ENCODE measurements at places on chromosomes 2 and 18.

DNA sequence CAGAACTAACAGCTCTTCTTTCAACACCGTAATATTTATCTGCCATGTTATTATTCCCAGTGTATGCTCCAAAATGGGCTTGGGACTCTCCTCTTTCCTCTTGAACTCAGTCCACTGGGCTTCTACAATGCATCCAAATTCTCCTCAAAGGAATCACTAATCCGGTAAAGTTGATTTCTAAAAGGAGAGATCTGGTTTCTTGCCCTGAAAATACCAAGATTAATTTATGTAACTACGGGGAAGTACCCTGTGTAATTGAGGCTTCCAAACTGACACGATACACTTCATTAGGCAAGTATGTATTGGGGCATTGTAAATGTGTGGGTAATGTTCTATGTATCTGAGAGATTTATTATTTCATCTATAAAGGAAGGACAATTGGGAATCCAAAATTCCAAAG lies 5.7 kb downstream of the NCKAP5 start:
- DNase-seq = no peak

- DNase-seq = no peak
Observed at GRCh38 chr2:6163932-6164331, 471.7 kb downstream of the SOX11 start.

DNA sequence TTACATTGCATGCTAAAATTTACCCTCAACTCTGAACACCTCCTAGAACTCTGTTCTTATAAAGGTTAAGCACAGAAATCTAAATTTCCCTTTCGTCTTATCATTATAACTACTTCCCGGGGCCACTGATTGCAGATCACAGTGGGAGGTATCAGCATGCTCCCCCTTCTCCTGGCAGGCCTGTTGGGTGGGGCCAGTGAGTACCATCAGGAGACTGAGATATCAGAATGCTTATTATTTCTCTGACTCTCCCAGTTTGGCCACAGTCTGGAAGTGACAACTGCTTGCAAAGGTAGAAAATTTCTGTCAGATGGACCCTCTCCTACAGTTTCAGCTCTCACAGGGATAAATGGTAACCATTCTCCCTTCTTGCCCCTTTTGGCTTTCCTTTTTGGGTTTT lies 62.6 kb downstream of the DSEL start:
- no peak for DNase-seq

DNA sequence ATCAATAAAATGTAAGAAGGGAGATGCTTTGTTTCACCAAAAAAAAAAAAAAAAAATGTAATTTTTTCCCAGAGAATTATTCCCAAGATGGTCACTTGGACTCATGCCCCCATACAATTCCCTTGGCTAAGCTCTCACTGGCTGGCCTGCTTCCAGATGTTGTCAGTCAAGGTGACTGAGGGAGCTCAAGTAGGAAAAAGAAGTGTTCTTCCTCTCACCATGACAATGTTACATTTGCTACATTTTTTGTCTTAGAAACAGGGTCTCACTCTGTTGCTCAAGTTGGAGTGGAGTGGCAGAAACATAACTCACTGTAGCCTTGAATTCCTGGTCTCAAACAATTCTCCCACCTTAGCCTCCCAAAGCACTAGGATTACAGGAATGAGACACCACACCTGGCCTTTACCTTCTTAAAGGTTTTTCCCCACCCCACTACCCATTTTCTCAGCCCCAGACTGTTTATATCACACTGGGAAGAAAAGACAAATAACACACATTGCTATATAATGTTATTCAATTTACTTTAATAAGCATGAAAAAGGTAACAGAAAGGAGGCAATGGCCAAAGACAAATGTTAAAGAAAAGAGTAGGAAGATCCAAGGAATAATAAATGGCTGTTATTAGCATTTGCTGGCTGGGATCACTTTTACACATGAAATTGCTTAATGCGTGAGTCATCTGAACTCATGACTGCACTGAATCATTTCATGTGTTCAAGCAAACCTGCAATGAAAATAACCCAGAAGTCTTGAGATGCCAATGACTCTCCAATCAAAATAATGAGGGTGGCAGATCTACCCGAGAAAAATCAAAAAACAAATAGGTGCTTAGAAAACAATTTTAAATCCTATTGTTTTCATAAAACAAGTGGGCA lies 45.2 kb downstream of the ACVR1 start:
- DNase-seq = no peak

DNA sequence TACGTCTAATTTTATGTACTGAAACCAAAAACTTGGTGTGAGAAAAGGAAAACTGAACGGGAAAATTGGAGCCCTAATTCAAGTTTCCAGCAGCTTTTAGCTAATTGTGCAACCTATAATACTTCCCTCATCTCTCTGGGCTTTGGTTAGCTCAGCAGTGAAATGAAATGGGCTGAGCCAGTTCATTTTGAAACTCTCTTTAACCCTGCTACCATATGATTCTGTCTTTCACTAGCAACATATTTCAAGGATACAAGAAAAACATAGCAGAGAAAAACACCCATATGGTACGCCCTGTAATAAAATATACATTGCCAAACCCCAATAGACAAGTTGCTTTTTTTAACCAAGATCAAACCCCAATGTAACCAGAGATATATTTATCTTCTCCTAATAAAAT lies 799 bp downstream of the SYT4 start:
- DNase-seq = no peak

- no peak for DNase-seq
Observed at GRCh38 chr2:15034246-15034645, 401.7 kb downstream of the LRATD1 start.

GRCh38 chr2:69013142-69013839 lies at the start of gene ANTXR1:
Gene ANTXR1 (plus strand): TSS chr2:69013179. CDS start chr2:69013500, 321 bp downstream.
- DNase-seq = peak; percentile 13

DNA sequence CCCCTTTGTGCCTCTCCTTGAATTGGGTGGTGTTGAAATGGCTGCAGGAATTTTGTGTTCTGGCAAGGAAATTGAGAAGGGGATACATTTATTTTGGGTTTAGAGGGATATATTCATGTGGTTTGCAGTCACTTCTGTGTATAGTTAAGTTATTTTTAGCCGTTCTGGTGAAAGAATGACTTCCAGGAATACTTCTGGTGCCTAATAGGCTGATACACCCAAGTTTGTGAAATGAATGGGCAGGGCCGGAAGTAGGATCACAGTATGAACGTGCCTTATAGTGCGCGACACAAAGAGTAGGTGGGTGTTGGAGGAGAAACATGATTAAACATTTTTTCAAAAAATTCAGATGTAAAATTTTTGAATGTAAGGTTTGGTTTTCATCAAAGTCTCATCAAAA lies 168.6 kb upstream of the ATP5MC3 start:
- no peak for DNase-seq

DNA sequence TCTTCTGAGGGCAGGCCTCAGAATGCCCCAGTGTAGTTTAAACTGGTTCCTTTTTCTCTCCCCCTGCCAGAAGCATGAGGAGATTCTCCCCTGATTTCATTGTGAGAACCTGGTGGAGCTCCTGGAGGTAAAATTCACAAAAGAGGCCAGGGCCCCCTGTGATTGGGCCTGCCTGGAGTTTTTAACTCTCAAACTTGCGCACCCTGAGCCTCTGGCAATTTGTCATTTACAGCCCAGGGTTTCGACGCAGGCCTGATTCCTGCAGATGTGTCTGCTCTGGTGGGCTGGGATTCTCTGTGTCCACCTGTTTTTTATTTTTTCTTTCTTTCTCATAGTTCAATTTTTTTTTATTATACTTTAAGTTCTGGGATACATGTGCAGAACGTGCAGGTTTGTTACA lies 157.9 kb downstream of the ASB1 start:
- no peak for DNase-seq

GRCh38 chr18:44841221-44841620 lies 160.5 kb downstream of the SETBP1 start:
- no peak for DNase-seq

DNA sequence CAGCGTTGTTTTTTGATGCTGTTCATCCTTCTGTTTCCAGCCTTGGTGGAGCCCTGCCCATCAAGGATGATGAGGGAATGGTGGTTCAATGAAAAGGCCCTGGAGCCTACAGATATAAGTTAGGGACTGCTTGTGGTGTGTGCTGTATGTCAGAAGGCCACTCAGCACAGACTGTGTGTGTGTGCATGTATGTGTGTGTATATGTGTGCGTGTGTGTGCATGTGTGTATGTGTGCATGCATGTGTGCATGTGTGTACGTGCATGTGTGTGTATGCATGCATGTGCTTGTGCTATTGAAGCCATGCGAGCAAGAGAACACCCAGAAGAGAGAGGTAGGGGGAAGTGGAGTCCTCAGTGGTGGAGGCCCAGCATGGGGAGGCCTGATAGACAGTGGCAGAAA lies 304.9 kb downstream of the CYP26B1 start:
- no peak for DNase-seq

DNA sequence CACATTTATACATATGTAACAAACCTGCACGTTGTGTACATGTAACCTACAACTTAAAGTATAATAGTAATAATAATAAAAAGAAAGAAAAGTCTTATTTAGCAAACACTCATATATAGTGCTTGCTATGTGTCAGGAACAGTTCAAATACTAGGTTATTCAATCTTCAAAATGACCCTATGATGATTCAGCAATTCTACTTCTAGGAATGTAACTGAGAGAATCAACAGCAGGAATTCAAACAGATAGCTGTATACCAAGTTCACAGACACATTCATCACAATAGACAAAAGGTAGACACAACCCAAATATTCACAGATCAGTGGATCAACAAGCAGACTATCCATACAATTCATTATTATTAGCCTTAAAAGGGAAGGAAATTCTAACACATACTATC lies 69.5 kb downstream of the MYO5B start:
- DNase-seq = no peak

DNA sequence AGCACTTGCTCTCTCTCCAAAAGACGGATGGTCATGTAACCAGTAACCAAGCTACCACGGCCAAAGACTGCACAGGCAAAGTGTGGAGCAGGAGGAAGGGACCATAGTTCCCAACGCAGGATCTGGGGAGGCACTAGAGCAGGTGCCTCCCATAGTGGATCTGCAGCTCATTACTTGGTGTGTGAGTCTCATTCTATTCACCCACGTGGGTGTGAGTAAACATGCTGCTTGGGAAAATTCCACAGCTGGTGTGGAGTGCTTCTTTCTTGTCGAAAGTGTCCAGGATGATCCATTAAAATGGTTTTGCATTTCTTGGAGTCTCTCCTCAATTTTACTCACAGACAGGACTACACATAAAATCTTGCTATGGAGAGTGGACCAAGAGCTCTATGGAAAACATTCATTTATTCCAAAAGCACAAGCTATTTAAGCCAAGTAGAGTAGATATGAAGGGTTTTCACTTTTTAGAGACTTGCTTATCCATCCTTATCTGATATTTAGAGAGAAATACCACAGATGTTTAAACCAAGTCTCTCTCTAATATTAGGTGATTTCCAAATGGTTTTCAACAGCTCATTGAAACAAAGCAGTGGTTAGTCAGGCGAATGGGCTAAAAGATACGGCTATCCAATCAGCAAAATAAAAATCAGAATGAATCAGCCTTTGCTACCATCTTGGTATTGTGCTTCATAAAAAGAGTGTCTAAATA lies 104.3 kb upstream of the CCDC195 start:
- DNase-seq = no peak

- no peak for DNase-seq
Observed at GRCh38 chr18:45165176-45165713, 450.0 kb upstream of the SLC14A2 start.

- DNase-seq = no peak
Observed at GRCh38 chr2:73034661-73035375, 36.7 kb downstream of the SFXN5 start.

DNA sequence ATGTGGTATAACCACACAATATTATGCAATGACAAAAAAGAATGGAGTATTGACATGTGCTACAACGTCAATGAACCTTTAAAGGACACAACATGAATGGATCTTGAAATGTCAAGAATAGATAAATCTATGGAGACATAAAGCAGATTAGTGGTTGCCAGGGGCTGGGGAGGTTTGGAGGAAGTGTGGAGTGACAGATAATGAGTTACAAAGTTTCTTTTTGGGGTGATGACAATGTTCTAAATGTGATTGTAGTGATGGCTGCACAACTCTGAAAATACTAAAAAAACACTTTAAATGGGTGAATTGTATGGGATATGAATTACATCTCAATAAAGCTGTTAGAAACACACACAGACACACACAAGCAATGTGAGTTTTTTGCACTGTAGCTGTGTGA lies 37.4 kb upstream of the C1D start:
- DNase-seq = no peak

GRCh38 chr2:153387203-153387602 lies 91.4 kb downstream of the RPRM start:
- no peak for DNase-seq

DNA sequence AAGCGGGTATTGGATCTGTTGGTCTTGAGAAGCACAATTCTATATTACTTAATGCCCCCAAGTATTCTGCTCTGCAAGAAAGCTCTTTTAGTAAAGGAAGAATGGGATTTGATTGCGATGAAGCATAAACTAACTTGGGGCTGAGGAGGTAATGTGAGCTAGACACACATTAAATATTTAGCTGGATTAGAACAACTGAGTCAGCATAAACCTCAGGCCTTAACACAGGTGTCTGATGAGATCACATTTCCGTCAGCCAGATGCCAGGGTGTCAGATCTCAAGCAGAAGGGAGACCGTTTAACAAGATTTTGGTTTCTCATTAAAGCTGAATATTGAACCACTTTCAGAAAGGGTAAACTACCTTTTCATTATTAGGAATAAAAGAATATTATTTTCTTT lies 94.5 kb downstream of the GYPC start:
- DNase-seq = no peak

DNA sequence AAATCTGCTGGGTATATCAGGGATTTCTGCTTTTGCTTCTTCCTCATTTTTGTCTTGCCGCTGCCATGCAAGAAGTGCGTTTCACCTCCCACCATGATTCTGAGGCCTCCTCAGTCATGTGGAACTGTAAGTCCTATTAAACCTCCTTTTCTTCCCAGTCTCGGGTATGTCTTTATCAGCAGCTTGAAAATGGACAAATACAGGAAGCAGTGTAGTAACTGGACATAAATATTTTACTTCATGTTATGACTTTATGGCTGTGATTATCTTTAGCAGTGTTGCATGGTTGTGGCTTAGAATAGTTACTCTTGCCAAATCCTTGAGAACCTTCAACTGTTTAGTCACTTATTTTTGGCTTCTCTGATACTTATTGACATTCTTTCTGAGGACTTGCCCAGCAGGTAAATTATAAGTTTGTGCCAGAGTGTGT lies 66.2 kb upstream of the DLX2 start:
- no peak for DNase-seq

DNA sequence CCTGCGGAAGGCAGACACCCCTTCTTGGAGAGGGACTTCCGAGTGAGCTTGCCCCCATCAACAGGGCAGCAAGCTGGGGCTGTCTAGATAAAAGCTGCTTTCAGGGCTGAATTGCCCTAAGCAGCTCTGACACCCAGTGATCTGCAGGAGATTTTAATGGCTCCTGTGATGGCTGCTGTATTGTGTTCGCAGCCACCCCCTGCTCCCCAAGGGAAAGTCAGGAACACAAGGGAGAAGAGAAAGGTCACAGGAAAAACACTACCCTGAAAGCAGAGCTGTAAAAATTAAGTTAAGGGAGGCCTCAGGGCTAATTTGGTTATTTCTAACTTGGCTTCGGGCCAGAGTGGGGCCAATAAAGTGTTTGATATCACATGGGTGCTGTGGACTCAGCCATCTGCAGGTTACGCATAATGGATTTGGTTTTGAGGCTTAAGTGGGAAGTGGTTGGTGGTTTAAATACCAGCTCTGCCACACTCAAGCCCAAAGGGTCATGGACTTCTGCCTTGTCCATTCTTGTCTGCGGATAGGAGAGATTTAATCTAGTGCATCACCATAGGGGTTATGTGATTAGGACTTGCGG lies 147.6 kb downstream of the CLIP4 start:
- DNase-seq = no peak

Data from GM06990 (cell line).